ENCODE measurements at places on chromosomes 7 and 10. TPM values are rescaled to one million over a fixed set of nuclear protein-coding genes. Genes with fewer than 3 reads are reported as not detected.

VCL gene
- total RNA-seq: 219 TPM

GRCh38 chr10:23516530-23516929 lies 77.7 kb downstream of the OTUD1 start:
- H3K36me3 ChIP-seq: no peaks in the 10 kb centered on the region
- H3K27me3 ChIP-seq: no peaks in the 10 kb centered on the region
- no peaks in the 10 kb centered on the region for H3K4me1 ChIP-seq

- H3K27me3 ChIP-seq: no peaks in the 10 kb centered on the region
- H3K4me3 ChIP-seq: no peak overlapping the region
- H3K36me3 ChIP-seq: no peaks in the 10 kb centered on the region
- DNase-seq: no peak
Measured at GRCh38 chr7:50684011-50684712, 98.5 kb downstream of the GRB10 start.

DNA sequence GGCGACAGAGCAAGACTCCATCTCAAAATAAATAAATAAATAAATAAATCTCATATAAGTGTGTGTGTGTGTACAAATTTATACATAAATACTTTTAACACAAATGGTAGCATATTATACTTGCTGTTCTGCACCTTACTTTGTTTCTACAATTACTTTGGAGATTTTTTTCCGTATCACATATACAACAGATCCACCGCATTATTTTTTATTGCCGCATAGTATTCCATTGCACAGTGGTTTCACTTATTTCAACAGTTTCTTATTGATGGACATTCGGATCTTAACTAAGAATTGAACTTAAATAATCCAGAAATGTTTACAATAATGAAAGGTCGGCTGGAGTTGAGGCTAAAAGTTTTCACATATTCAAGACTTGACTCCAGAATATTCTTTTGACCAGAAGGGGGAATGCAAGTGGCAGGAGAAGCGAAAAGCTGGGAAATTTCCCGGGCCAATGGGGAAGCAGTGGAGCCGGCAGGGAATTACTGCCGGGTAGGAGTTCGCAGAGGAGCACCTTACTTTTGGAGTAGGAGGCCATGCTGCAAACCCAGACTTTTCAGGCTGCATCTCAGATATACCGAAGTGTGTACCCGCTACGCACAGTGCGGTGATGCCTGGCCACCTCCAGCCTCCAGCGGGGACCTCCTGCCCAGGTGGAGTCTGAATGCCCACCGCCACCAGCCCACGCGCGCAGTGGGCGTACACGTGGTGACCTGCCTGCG lies 415 bp upstream of the CNNM1 start:
- DNase-seq: no peak
- peaks cover 20% of the 10 kb centered on the region for H3K27me3 ChIP-seq
- no peak overlapping the region for H3K27ac ChIP-seq
- no peaks in the 10 kb centered on the region for H3K36me3 ChIP-seq
- peaks cover 4% of the 10 kb centered on the region for H3K4me1 ChIP-seq
- peak overlapping the region; percentile 64 for H3K4me3 ChIP-seq

DNA sequence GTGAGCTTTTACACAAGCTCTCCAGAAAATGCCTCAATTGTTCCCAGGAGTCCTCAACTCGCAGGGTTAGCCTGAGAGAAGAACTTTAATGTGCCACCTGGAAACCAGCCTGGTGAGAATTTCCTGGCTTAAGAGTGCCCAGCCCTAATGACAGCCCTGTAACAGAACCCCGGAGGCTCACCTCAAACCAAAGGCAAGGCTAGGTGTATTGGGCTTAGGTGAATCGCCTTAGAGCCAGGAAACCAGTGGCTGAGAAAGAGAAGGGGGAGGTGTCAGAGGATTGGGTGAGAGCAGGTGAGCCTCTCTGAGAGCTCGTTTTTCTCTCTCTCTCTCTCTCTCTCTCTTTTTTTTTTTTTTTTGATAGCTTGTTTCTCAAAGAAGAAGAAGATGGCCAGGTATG lies 7.3 kb downstream of the OCM2 start:
- DNase-seq: no peak
- H3K4me1 ChIP-seq: no peaks in the 10 kb centered on the region
- H3K36me3 ChIP-seq: no peaks in the 10 kb centered on the region
- H3K27ac ChIP-seq: no peak overlapping the region

DNA sequence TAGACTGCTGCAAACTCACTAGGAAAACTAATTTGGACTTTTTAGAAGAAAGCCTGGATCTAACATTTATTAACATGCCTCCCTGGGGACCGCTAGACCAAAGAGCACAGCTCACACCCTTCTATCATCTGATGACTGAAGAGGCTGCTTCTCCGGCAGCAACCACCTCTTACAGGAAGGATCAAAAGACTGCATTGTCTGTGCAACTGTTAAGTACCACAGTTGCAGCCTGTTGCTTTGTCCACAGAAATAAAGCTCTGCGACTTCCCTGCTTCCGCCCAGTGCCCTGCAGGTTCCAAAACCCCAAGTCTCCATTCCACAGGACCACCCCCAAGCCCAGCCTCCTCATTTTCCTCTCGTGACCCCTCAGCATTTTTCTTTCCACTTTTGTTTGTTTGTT lies 14.0 kb upstream of the PODXL start:
- H3K4me1 ChIP-seq: no peaks in the 10 kb centered on the region
- H3K27ac ChIP-seq: no peak overlapping the region
- no peak overlapping the region for H3K4me3 ChIP-seq
- H3K36me3 ChIP-seq: no peaks in the 10 kb centered on the region
- H3K27me3 ChIP-seq: no peaks in the 10 kb centered on the region

LIPJ gene
- 0.27 TPM for total RNA-seq
